ENCODE measurements at places on chromosomes 4 and X.

DNA sequence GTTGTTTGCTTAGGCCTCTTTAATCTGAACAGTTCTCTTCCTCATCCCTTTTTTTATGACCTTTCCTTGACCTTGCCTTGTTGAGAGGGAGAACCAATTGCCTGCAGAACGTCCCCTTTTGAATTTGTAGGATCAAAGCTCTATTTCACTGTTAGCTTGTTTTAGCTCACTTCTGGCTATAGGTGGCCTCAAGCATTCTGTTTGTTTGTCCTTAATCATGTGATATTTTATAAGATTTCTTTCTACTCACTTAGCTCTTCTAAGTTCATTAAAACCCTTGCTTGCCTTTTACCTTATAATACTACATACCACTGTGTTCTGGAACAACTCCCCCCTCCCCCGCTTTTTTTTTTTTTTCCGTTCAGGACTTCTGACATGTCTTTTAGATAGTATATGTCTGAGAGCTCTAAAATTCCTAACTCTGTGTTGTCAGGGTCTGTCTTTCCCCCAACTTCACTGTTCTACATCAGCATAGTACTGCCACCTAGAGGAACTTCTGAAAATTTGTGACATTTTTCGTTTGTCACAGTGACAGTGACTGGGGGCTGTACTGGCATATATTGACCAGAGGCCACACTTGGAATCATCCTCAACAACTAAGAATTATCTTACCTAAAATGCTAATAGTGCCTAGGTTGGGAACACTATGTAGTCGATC, 128.5 kb downstream of the LARP7 start:
- no peak for DNase-seq

GRCh38 chr4:111937368-111937767, 207.9 kb upstream of the FAM241A start:
- DNase-seq, result no peak

GRCh38 chr4:3071811-3072210, 2.5 kb downstream of the HTT-AS start:
- DNase-seq, result no peak

DNA sequence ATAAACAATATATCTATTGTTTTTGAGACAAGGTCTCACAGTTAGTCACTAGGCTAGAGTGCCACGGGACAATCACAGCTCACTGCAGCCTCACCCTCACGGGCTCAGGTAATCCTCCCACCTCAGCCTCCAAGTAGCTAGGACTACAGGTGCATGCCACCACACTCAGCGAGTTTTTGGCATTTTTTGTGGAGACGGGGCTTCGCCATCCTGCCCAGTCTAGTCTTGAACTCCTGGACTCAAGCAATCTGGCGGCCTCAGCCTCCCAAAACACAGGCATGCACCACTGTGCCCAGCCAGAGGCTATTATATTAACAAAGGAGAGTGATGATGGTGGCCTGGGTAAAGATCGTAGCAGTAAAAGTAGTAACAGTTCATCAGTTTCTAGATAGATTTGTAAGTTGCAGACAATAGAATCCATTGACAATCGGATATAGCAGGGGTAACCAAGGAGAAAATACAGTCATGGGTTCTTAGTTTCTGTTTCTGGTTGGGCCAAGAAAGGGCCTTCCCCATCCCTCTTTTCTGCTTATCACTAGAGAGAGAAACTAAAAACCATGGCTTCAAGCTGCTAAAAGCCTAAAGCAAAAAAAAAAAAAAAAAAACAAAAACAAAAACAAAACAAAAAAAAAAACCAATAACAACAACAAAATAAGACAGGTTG, 60.6 kb downstream of the ANXA10 start:
- no peak for DNase-seq

Measured in stimulated activated CD4-positive, alpha-beta T cell treated with anti-CD3 and anti-CD28 coated beads, Interleukin-4, amount 100 ng/mL, for 24 hours (primary cell).